ENCODE measurements at places on chromosomes 1 and 21.

DNA sequence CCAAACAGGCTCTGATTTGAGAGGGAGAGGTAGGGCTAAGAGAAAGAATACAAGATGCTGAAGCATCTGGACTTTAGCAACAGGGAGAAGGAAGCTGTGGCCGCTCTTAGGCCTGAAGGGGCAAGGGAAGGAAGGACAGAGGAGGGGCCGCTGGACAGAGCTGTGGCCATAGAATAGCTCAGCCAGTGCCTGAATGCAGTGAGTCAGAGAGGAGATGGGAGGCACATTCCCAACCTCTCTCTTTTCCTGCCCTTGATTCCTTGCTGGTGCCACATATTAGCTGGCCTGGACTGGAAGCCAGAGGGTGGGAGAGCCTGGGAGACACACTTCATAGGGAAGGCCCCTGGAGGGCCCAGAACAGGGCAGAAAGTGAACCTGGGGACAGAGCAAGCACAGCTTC is 83.4 kb upstream of the POU3F1 start:
- DNase-seq: no peak

GRCh38 chr1:203080456-203080855 is 5.4 kb downstream of the MYOG start:
- no peak for DNase-seq

- DNase-seq: no peak
Observed at GRCh38 chr1:208003241-208003640, 92.3 kb upstream of the CD34 start.

- DNase-seq: no peak
Observed at GRCh38 chr1:6360517-6361070, 33.0 kb downstream of the ACOT7 start.

DNA sequence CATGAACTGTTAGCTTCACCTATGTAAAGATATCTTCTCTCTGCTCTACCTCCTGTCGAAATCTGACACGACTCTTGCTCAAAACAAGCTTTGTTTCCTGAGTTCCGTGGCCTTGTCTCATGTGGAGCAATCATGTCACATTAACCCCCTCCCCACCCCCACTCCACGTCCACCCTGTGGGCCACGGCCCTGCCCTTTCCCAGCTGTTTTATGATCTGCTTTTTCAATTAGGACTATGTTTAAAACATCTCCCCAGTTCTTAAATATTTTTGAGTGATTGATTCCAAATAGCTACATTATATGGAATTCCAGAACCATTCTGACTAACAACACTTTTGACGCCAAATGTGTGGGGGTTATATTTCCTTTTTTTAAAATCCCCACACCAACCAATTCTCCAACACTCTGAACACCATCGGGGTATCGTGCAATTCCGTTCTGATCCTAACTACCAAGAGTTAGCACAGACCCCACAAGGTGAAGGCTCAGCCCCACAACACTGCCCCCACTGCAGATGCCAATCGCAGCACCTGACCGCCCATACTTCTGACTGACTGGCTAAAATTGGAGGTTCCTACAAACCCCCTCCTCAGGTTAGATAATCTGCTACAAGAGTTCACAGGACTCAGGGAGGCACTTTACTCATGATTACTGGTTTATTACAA is 12.7 kb upstream of the S100A8 start:
- DNase-seq: no peak

DNA sequence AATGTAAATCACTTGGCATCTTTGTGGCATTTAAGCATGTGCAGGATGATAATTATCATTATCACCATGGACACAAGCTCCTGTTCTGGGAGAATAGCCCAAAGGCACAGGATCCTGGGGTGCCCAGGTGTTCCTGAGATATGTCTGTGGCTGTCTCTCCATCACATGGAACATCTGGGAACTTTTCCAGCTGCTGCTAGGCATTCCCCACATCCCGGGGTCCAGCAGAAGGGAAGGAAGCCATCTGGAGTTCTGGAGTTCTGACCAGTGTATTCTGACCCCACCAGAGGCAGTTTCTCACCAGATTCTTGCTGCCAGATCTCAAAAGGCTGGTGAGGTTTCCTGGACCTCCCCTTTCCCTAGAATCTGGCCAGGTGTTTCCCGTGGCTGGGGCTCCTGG is 259.7 kb upstream of the VAMP3 start:
- no peak for DNase-seq

DNA sequence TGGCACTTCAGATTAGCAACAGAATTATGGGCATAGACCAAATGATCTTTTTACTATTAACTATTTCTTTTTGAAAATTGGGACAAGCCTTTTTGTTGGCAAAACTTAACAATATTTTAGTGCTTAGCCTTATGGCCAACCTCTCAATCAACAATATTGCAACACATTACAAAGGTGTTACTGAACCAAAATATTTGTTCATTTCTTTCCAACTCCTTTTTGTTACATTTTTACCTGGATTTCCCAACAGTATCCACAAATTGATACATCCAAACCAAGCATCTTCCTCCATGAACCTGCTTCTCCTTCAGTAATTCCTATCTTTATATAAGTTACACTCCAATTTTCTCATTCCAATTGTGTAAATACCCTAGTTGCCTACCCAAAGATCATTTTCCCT is 1.5 kb upstream of the AMPD1 start:
- no peak for DNase-seq

DNA sequence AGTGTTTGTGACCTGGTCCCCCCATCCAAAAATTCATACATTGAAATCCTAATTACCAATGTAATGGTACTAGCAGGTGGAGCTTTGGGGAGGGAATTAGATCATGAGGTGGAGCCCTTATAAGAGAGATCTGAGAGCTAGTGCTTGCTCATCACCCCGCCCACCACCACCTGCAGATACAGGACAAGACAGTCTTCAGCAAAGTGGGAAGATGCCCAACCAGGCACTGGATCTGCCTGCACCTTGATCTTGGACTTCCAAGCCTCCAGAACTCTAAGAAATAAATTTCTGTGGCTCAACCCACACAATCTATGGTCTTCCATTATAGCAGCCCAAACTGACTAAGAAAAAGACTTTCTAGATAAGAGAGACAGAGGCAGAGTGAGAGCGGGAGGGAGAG is 343.4 kb downstream of the LRRIQ3 start:
- no peak for DNase-seq

DNA sequence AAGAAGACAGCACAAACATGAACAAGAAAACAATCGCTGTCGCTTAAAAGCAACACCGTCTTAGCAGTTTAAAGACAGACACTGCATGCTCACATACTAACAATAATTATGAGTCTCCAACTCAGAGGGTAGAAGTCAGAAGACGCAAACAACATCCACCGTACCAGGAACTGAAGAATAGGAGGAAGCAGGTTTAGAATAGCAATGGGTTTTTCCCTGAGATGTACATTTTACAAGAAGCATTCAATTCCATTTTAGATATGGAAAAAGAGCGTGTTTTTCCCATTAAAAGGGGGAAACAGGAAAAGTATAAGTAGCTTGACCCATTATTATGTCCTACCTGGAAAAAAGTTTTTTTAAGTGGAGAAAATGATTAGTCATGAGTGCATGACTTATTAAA is 34.5 kb upstream of the KCNE1 start:
- no peak for DNase-seq

DNA sequence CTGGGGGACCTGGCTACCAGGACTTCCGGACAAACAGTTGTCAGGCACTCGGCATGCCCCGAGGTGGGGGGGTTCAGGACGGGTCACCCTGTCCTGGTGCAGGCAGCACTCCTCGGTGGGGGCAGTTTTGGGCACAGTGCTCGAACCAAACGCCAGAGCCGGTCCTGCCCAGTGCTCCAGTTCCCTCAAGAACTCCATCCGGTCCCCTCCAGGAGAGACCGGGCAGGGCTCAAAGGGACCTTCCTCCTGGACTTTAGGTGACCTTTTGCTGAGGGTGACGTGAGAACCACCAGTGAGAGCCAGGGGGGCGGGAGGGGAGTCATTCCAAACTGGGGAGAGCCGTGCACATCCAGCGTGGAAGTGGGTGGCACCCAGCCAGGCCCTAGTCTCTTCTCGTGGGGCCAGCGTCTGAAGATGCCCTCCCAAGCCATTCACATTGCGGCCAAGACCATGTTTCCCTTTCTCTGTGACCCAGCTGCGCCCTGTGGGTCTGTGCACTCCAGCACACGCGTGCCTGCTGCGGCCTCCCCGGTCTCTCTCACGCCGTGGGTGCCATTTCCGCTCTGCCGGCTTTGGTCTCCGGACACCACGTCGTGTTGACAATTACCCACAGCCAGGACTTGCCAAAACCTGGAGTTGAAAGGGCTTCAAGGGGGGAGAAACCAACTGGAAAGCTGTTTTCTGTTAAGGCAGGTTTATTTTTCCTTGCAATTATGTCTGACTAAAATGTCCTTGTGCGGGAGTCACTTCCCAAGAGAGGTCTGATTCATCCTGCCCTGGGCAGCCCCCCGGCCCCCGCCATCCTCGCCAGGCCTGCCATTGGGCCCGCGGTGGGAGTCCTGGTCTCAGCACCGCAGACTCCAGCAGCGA is 178.8 kb upstream of the ARHGEF16 start:
- peak; percentile 66 for DNase-seq

- no peak for DNase-seq
Observed at GRCh38 chr21:43806017-43806710, 16.8 kb downstream of the RRP1 start.

DNA sequence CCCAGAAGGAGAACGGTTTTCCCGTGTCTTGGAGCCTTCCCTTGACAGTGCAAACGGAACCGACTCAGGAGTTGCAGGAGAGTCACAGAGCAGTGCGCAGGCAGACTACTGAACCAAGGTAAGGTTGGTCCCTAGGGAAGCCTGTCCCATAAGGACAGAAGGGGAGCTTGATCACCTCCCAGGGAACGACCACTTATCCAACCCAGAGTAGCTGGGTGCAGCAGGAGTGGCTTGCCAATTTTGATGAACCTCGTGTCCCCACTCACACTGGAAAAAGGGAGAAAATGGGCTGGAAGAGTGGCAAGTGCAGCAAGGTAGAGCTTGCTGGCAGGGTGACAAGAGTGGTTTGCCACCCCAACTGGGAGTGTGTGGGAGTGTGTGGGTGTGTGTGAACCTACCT is 95.1 kb downstream of the LIPI start:
- DNase-seq: no peak

GRCh38 chr21:29301691-29302090 is 3.0 kb downstream of the BACH1 start:
- DNase-seq: no peak

- peak; percentile 74 for DNase-seq
Observed at GRCh38 chr1:169427081-169427641, at the start of gene CCDC181. CCDC181 (minus strand) TSS chr1:169427474; CDS start chr1:169424927, 2,547 bp downstream.

GRCh38 chr1:200856716-200857357 is 15.9 kb upstream of the GPR25 start:
- peak; percentile 73 for DNase-seq

DNA sequence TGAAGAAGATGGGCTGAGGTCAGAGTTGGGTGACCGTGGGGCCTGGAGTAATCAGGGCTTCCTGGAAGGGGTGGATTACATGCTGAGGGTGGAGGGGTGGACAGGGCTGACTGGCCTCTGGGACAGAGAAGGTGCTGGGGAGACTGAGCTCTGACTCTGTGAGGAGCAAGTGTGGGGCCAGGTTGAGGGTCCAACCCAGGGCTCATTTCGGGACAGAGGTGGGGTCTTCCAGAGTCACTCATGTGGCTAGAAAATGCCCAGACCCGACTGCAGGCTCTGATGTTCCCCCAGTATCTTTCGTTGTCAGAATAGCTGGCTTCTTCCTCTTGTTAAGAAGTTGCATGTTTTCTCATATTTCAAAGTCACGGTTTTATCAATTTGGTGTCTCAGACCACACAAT is 311.8 kb downstream of the PTPRU start:
- no peak for DNase-seq

DNA sequence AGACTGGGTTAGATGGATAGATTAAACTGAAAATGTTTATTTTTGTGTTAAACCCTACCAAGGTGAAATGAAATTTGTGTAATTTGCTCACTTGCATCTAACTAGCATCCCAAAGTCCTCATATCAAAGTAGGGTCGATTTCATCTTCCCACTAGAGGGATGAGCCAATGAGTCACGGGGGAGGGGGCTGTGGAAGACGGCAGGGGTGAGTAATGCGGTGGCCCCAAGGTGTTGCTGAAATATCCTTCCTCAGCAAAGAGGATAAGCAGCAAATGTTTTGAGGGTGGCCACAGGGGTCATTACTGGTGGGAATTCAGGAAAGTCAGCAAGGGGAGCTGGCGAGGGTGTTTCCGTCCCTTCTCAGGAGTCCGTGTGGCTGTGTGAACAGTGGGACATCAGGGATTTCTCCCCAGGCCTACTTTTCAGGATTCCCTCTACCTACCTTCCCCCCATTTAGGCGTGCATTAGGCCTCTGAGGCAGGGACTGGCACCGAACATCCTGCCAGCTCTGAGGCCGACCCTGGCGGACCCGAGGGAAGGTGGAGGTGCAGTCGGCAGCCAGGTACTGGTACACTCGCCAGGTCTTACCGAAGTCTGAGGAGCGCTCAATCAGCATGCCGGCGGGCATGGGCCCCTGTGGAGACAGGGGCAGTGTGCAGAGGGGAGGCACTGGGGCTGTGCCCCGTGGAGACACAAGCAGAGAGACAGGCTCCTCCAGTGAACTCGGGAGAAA is 18.1 kb downstream of the LAMB3 start:
- peak; percentile 10 for DNase-seq

DNA sequence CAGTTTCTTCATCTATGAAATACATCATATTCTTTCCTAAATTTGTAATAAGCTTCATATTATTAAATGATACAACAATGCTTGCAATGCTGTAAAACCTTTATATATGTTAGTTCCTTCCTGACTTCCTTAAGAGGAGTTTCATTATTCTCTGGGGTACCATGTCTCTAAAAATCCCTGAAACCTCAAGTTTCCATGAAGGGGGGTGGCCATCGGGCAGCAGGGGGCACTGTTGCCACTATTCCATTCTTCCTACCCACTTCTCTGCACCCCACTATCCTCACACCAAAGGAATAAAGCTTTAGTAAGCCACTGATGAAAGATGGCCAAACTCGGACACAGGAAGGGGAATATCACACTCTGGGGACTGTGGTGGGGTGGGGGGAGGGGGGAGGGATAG is 9.0 kb upstream of the DMRTB1 start:
- no peak for DNase-seq

DNA sequence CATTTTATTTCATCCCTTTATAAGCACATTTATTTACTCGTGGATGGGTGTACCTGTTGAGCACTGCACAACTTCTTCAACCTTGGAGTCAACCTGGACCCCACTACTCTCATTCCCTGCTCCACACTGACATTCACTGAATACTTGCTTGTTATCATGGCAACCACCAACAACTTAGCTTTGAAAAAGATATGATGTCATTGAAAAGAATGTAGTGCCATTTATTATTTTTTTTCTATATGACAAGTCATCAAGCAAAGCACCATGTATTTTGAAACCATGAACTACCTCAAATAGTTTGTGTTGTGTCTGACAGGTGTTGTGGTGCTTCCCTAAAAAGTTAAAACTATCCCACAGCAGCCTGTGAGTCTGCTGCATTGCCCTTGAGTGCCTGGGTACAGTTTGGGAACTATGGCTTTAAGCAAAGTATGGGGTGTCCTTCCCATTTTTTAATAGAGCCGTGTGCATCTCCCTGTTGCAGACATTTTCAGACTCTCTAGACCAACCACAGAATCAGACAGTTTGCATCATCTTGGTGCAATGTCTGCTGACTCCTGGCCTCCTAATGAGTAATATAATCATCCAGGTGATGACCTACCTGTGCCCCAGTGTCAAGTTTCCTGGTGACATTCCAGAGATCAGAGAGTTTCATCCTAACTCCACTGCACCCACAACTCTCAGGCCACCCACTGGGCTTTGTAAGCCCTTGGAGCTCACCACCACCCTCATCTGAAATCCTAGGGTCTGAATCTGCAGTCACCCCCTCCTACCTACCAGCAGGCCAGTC is 339.7 kb upstream of the PROX1 start:
- no peak for DNase-seq

All from fibroblast of skin of right quadriceps (primary cell).